Muscle of arm (tissue), 14 donors: ENCODE measurements at places on chromosomes 3 and 15.

- no peak for DNase-seq
Observed at GRCh38 chr3:133655731-133656515, 5.8 kb downstream of the TOPBP1 start.

GRCh38 chr3:140467796-140468315 is 210.0 kb upstream of the TRIM42 start:
- DNase-seq: no peak

DNA sequence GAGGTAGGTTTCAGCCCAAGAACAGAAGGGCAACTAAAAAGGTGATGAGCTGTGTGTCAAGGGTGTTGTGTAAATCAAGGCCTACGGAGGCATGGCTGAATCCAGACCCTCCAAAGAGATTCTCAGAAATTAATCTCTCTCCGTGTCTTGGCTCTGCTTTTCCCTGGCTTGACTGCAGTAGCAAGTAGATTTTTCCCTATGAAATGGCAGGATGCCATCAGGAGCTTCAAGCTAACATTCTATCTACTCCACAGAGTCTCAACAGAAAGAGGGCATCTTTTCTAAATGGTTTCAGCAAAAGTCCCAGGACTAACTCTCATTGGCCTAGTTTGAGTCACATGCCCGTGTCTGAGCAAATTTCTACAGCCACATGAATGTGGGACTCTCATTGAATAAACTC is 58.3 kb downstream of the LSM3 start:
- peak; percentile 44 for DNase-seq

DNA sequence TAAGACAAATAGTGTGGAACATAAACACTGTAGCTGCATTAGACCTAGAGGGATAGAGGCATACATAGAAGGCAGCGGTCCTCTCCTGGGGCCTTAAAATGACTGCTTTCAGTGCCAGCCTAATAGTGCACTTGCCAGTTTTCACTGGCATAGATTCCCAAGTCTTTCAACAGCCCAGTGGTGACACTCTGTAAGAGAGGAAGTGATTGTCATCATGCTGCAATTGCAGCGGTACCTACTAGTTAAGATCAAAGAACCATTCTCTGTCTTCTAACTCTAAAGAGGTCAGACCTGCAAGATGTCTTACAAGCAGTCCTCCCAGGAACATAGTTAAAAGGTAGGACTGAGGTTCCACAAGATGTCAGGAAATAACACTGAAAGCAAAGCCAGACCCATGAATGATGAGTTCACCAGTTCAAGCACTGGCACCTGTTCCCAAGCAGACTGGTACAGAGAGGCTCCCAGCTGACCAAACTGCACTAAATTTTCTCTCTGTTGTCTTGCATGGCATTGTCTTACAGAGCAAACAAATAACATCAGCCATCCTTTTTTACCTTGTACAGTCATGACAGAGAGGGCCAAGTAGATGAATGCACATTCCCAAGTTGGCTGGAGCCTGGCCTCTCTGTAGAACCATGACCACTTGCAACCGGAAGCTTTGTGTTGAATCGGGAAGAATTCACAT is 100.5 kb upstream of the SKOR1 start:
- no peak for DNase-seq

DNA sequence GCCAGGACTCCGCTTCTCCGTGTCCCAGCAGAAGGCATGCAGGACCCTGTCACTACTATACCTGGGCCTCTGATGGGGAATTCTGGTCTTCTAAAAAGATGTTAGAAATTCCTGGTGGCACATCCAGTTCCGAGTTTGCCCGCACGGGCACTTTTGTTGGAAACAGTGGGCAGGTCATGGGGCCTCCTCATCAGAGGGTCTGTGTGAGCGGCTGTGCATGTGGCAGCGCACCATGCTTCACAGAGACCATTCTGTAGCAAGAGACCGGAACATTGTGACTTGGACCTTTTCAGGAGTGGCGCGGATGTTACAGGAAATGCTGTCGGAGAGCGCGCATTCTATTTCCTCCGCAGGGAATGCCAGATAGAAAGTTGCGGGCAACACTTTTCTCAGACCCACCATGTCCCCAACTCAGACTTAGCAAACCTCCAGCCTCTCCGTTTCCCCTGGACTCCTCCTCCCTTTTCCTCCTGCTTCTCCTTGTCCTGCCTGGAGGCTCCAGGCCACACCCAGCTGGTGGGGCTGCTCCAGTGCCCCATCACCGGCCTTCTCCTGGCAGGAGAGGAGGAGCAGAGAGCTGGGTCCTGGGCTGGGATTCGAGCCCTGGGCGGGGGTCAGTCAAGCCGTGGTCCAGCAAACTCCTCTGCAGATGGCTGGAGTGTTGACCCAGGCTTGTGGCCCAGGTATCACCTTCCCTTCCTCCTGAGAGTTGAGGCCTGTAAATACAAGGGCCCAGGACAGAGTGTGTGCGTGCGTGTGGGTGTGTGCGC is 46.6 kb downstream of the KLF13 start:
- DNase-seq: no peak

DNA sequence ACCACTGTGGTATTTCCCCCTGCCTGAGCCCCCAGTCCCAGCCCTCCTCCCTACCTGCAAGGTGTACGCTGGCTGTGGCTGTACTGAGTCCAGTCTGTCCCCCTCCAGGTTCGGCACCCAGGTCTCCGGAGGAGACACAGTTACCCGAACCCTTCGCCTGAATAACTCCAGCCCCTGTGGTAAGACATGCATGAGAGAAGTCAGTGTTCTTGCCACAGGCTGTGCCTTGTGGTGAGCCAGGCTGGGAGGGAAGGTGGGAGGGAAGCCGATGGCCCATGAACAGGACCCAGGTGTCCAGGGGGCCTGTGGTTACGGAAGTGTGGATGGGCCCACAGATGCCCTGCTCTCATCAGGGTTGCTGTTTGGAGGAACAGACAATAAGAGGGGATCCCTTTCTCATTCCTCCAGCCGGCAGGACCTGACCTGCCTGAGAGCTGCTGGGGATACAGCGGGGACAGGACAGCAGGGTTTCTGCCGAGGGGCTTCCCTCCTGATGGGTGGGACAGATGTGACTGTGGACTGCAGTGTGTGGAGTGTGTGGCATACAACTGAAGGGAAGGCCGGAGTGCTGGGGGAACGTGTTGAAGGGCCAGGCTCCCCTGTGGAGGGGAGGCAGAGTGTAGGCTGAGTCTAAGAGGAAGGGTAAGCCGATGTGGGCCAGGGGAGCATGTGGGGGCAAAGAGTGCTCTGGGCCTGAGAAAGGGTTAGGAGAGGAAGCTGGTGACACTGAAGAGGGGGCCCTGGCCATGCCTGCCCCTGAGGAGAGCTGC is 21.9 kb downstream of the ACAA1 start:
- no peak for DNase-seq

- no peak for DNase-seq
Observed at GRCh38 chr3:3918763-3919162, 119.5 kb downstream of the LRRN1 start.

- DNase-seq: no peak
Observed at GRCh38 chr15:67280217-67280616, 25.6 kb downstream of the IQCH start.

DNA sequence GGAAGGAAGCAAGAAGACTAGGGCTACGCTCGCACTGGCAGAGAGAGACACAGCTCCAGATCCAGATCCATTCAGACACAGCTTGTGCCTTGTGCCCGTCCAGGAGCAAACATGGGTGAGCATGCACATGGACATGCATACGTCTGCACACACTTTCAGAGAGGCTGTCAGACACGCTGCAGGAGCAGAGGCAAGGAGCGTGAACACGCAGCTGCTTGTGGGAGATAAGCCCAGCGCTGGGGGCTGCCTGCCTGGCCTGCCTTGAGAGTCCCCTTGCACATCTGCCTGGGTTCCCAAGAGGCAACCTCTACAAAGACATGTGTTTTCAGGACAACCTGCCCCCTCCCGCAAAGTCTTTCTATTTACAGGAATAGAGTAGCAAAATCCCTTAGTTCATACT is 13.6 kb upstream of the BAHD1 start:
- DNase-seq: no peak

- no peak for DNase-seq
Observed at GRCh38 chr3:30458376-30459171, 147.8 kb upstream of the TGFBR2 start.

DNA sequence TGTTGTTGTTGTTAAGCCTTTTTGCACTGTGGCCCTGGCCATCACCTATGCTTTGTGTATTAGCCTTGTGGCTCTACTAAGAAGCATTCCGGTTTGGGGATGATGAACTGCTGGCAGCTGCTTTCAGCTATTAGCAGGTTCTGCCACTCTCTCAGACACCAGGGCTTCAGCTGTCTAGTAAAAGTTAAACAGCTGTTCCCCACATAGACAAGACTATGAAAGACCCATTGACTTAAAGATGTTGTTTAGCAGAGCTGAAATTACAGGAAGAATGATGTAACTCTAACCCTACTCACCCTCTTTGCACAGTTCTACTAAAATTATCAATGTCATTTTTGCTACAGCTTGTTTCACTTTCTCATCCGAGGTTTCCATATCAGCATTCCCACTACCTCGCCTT is 131.2 kb upstream of the CGNL1 start:
- no peak for DNase-seq

DNA sequence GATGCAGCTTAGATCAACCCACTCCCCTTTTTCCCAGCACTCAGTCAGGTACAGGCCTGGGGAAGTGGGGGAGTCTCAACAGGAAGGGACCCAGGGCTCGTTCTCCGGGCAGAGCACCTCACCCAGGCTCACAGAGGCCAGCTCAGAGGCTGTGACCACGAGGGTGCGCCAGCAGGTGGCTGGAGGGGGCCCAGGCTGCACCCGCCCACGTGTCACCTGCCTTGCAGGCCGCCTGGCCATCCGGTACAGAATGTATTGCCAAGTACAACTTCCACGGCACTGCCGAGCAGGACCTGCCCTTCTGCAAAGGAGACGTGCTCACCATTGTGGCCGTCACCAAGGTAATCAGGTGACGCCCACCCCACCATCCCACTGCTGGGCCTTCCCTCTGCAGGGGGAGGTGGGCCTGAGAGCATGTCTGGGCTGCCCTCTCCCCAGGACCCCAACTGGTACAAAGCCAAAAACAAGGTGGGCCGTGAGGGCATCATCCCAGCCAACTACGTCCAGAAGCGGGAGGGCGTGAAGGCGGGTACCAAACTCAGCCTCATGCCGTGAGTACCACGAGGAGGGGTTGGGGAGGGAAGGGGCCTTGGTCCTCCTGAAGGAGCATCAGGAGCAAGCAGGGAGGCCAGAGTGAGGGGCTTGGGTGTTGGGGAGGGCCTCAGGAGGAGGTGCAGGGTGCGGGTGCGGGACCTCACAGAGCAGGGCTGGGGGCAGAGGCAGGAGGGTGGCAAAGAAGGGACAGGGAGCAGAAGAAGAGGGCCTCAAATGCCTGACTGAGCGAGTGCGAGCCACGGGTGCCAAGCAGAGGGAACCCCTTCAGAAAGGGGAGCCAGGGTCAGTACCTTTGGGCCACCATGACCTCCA is 14.0 kb upstream of the LMAN1L start:
- DNase-seq: no peak

DNA sequence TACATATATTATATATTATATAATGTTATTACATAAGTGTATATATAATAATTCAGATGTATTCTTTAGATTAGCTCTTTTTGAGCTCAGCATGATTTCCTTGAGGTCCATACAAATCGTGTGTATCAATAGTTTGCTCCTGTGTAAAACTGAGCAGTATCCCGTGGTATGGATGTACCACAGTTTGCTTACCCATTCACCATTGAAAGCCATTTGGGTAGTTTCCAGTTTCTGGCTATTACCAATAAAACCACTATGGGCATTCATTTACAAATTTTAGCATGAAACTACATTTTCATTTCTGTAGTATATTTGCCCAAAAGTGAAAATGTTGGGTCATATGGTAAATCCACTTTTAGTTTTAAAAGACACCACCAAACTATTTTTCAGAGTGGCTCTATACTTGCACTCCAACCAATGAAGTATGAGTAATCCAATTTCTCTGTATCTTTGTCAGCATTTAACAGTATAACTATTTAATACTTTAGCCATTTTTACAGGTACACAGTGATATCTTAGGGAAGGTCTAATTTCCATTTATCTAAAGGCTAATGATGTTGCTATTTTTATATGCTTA is 1361.4 kb upstream of the GBE1 start:
- no peak for DNase-seq

DNA sequence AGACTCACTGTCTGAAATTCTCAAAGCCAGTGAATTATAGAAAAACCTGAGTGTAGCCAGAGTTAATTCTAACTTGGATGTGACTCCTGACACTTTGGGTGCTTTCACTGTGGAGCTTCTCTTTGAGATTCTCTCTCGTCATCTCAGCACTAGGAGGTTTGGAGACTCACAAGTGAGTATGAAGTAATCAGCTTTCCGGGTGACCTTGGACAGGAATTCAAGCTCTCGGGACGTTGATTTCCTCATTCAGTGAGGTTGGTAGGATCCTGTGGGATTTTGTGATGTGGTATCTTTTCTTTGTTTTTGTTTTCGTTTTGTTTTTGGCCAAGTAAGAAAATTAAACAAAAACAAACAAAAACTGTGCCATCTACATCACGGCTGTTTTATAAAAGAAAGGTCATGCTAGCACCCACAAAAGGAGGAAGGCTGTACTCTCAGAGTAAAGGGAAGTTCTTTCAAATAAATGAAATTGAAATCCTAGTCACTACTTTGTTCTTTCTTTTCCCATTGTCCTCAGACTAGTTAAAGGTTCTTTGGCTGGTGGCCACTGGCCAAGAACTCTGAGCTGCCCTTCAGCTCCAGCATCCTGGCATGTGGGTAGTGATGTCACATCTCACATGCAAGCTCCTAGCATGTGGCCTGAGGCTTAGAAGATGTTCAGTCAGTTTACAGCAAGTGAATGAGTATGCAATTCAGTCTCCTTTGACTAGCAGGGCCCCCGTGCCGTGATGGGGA is 263.3 kb upstream of the TPM1 start:
- no peak for DNase-seq

GRCh38 chr3:54225841-54226528 is 103.6 kb downstream of the CACNA2D3 start:
- no peak for DNase-seq

- no peak for DNase-seq
Observed at GRCh38 chr3:160016972-160017371, 28.3 kb downstream of the IL12A start.

- DNase-seq: no peak
Observed at GRCh38 chr3:98680723-98681122, 82.4 kb upstream of the ST3GAL6 start.

- DNase-seq: no peak
Observed at GRCh38 chr3:84547207-84547606, 411.6 kb upstream of the CADM2 start.

DNA sequence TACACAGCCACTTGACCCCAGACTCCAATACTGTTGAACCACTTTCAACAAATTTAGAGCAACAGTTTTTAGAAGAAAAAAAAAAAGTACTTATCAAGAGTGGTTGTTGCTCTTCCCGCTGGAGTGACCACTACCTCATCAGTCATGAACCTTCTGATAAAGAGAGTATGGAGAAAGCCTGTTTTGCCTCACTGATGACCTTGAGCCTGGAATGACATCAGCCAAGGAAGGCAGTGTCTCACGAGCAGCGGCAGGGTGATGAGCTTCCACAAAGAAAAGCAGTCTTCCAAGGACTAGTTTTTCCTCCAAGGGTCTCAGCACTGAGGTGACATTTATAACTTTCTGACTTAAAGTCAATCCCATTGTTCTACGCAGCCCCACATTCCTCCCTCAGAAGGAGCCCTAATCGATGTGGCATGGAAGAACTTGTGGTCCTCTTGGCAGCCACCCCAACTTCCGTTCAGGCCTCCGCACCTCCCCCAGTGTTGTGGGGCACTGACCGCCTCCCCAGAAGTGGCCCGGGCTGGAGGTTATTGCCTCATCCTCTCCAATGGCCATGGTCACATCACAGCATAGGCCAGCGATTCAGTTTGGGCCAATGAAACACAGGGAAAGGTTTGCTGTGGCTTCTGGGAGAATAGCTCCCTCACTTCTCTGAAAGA is 1.8 kb upstream of the CYP11A1 start:
- no peak for DNase-seq
